ENCODE measurements at places on chromosomes 2 and 18. TPM values are rescaled to one million over a fixed set of nuclear protein-coding genes. Genes with fewer than 3 reads are reported as not detected.

DNA sequence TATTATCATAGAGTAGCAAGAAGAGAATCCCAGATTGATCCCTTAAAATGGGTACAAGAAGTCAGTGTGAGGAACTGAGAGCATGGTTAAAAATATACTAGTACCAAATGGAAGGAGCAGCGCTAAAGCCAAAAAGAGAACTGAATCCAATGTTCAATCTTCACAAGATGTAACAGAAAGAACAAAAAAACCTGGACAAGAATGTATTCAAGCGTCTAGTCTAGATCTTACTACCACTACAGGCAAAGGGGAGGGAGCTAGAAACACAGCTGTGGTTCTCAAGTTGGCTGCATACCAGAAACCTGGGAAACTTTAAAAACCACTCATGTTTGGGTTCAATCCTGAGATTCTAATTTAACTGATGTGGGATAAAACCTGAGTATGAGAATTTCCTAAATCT is 57.5 kb downstream of the PIAS2 start:
- DNase-seq: no peak

ZNF519 gene
- 7.7 TPM for total RNA-seq

DCDC2C gene
- total RNA-seq: not detected

WDPCP gene
- 7.4 TPM for total RNA-seq

DNA sequence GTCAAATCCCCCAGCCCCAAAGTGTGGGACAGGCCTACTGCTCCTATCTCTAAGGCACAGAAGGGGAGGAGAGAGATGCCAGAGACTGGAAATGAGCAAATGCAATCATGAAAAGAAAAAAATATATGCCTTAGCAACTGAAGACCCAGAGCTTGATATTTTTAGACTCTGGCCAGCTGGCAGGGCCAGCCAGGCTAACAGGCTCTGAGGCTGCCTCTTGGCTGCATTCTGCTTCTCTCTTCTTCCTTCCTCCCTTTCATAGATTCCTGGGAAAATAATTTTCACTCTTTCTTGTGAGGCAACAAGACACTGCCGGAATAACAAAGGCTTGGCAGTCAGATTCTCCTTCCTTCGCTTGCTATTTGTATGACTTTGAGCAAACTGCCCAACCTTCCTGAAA is 209.1 kb downstream of the RAD51AP2 start:
- DNase-seq: no peak

ELOA2 gene
- total RNA-seq: not detected

GRCh38 chr2:121519153-121519552 is 11.5 kb upstream of the RNU4ATAC start:
- DNase-seq: no peak

DNA sequence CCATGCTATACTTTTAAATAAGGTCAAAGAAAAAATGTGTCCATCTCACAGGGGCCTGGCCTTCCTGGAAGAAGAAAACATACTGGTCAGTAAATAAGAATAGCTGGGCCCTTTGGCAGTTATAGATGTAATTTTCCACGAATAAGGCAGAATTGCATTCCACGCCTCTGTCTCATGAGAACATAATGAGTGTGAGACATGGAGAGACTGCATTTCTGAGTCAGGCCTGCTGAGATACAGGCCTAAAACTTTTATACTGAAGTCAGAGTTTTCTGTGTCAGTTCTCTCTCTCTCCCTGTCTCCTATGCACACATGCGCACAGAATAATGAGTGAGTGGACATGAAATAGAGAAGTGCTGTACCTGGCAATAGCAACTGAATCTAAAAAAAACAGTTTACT is 20.4 kb upstream of the IL1R1 start:
- DNase-seq: no peak

GRCh38 chr18:22108674-22109073 is 60.7 kb upstream of the GATA6 start:
- no peak for DNase-seq

ASXL3 gene
- total RNA-seq: 0.74 TPM

DNA sequence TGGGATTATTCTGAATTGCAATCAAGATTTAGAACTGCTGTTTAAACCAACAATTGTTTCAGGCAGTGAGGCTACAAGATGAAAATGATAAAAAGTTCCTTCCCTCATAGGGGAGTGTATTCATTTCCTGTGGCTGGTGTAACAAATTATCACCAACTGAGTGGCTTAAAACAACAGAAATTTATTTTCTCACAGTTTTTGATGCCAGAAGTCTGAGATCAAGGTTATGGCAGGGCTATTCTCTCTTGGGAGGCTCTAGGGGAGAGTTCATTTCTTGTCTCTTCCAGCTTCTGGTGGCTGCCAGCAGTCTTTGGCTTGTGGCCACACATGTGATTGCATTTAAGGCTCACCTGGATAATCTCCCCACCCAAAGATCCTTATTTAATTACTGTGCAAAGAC is 290.5 kb upstream of the ZSWIM2 start:
- no peak for DNase-seq

- no peak for DNase-seq
Measured at GRCh38 chr18:55096263-55096951, 137.1 kb upstream of the CCDC68 start.
